Epithelial cell of esophagus (primary cell): ENCODE measurements at places on chromosomes 7 and 10.

GRCh38 chr7:147069771-147070170, 953.2 kb downstream of the CNTNAP2 start:
- no peak for DNase-seq

DNA sequence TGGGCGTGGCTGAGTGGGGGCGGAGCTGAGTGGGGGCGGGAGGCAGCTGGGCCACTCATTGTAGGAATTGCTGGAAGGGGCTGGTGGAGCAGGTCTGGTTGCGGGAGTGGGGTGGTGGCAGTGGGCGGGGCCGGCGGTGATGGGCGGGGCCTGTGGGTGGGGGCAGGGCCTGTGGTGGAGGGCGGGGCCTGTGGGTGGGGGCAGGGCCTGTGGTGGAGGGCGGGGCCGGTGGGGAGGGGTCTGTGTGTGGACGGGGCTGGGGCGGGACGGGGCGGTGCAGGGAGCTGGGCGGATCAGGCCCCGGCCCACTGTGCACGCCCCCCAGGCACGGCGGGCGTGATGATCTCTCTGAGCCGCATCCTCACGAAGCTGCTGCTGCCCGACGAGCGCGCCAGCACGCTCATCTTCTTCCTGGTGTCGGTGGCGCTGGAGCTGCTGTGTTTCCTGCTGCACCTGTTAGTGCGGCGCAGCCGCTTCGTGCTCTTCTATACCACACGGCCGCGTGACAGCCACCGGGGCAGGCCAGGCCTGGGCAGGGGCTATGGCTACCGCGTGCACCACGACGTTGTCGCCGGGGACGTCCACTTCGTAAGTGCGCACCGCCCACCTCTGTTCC, 14.0 kb downstream of the SLC29A4 start:
- DNase-seq: peak; percentile 55

- DNase-seq: no peak
These were observed 11.3 kb downstream of the UNCX start for GRCh38 chr7:1243964-1244416.

DNA sequence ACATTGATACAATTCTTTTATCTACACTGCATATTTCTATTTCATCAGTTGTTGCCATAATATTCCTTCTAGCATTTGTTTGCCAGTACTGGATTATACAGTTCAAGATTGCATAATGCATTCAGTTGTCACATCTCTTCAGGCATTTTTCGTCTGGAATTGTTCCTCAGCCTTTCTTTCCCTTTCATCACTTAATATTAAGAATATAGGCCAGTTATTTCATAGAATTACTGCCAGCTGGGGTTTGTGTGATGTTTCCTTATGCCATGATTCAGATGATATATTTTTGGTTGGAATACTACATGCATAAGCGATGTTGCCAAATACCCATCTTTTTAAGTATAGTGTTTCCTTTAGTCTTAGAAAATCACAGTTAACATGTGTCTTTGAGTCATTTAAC, 20.8 kb downstream of the KIFBP start:
- DNase-seq: no peak

- no peak for DNase-seq
These were observed 85.3 kb downstream of the CALN1 start for GRCh38 chr7:72326811-72327210.

GRCh38 chr10:63773962-63774361, 252.8 kb downstream of the REEP3 start:
- DNase-seq: no peak
